ENCODE measurements at places on chromosomes 3 and 15. TPM values are rescaled to one million over a fixed set of nuclear protein-coding genes. Genes with fewer than 3 reads are reported as not detected.
A peak's percentile ranks its signal among the peaks of the same experiment; 100 is the strongest.

DNA sequence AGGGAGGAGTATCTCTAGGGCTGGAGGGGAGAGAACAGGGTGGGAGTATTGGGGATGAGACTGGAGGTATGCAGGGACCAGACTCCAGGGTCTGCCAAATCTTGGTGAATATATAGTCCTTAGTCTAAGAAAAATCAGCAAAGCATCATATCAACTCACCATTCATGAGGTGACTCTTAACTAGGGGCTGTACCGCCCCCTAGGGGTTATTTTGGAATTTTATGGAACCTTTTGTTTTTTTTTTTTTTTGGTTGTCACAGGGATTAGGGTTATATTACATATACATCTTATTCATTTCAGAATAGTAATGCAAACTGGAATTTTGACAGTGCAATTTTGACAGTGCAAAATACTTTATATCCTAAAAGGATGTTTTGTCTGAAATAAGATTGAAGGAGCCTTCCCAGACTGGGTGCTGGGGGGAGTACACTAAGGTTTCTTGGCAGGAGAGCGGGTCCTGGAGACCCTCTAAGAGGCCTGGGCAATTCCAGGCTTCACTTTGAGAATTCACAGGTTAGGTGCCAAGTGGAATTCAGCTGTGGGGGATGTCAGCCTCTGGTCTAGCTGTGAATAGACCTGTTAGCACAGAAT, 7.5 kb downstream of the CMTM7 start:
- DNase-seq, result no peak

DNA sequence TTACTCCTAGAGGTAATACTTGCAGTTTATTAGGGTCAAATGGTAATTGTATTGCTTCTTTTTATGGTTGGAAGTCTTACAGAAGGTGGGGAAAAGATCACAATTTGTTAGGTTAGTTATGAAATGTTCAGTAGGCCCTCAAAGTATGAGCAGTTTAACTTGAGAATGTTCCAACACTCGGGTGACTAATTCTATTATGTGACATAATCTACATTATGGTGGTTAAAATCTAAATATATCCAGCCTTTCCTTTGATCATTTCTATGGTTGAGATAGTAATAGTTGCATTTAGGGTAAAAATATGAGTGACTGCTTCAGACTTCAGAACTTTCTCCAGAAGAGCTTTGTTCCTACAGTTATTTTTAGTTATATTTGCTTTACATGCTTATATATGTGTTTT, 19.6 kb upstream of the FBXO22 start:
- DNase-seq, result no peak

- no peak for DNase-seq
These were observed 28.8 kb downstream of the SUMF1 start for GRCh38 chr3:4438296-4438695.

Gene GOLGA6L10
- polyA plus RNA-seq, result 1.7 TPM

- DNase-seq, result no peak
These were observed 64.0 kb upstream of the AKAP13 start for GRCh38 chr15:85316244-85316934.

- DNase-seq, result no peak
These were observed 38.6 kb upstream of the HES1 start for GRCh38 chr3:194097141-194097882.

DNA sequence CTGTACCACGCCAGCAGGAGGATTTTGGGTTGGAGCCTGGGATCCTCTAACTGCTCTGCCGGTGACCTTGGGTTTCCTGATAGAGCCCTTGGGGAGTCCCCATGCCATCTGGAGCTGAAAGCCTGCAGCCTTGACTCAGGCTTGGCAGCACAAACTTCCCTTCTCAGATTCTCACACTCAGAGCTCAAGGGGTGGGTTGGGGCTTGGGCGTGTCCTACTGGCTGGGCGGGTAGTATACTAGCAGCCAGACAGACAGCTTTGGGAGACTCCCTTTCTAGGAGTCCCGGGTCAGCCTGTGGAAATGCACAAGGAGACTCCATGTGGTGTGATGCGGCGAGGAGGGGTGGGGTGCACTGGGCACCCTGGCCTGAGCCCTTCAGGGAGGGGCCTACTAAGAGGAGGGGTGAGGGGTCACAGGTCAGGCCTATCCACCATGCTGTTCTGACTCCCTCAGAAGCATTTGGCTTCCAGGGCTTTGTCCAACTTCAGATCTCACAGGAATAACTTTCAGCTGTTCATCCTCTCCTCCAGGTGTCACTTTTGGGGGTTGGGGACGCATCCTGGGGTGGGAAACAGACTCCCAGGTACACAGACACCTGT, 21.6 kb upstream of the PLXNA1 start:
- DNase-seq, result peak; percentile 73

Gene PPIB
- polyA plus RNA-seq, result 370 TPM

- DNase-seq, result peak; percentile 59
These were observed 24.9 kb downstream of the CXCR6 start for GRCh38 chr3:45968149-45968548.

- no peak for DNase-seq
These were observed 11.5 kb upstream of the PDIA5 start for GRCh38 chr3:123055352-123055751.
